Natural killer cell treated with Interleukin-12 subunit alpha and Interleukin-12 subunit beta and Interleukin-15 and Interleukin-18, amount 100 ng/mL, for 72 hours (primary cell): ENCODE measurements at places on chromosomes 11 and 22. TPM values are rescaled to one million over a fixed set of nuclear protein-coding genes. Genes with fewer than 3 reads are reported as not detected.

DNA sequence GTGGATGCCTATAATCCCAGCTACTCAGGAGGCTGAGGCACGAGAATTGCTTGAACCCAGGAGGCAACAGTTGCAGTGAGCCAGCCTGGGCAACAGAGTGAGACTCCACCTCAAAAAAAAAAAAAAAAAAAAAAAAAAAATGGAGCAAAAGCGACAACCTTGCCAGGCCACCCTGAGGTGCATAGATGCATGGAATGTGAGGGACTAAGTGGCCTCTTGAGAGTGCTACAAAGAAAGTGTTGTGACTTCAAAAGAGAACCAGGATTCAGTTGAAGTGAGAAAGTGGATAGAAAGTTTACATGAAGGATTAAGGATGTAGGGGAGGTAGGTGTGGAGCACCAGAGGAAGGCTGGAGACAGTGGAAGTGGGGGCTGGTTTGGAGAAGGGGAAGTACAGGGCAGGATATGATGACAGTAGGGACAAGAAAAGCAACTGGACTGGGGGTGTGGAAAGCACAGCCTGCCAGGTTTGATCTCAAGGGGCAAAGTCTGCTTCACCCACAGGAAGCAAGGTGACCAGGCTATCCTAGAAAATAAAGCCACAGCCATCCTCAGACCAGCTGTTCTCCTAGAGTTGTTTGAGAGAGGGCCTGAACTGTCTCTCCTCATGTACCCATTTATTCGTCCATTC lies 36.0 kb upstream of the OLFML1 start:
- H3K27me3 ChIP-seq = no peaks in the 10 kb centered on the region
- no peaks in the 10 kb centered on the region for H3K36me3 ChIP-seq
- DNase-seq = no peak

DNA sequence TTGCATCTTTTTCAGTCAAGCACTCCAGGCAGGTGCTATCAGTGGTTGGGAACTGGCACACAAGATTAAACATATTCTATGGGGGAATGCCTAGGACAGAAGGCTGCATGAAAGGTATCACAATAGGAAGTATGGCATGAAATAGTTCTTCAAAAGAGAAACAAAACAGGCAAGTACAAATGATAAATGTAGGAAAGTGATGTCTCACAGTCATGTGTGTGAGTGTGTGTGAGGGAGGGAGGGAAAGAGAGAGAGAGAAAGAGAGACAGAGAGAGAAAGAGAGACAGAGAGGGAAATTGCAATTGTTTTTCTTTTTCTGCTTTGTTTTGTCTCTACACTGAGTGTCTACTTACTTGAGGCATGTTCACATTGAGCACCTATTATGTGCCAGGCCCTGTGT lies 456.3 kb downstream of the MIAT start:
- H3K4me1 ChIP-seq = peaks cover 10% of the 10 kb centered on the region
- no peak overlapping the region for H3K4me3 ChIP-seq
- H3K27ac ChIP-seq = peak overlapping the region; percentile 41
- no peaks in the 10 kb centered on the region for H3K36me3 ChIP-seq

DNA sequence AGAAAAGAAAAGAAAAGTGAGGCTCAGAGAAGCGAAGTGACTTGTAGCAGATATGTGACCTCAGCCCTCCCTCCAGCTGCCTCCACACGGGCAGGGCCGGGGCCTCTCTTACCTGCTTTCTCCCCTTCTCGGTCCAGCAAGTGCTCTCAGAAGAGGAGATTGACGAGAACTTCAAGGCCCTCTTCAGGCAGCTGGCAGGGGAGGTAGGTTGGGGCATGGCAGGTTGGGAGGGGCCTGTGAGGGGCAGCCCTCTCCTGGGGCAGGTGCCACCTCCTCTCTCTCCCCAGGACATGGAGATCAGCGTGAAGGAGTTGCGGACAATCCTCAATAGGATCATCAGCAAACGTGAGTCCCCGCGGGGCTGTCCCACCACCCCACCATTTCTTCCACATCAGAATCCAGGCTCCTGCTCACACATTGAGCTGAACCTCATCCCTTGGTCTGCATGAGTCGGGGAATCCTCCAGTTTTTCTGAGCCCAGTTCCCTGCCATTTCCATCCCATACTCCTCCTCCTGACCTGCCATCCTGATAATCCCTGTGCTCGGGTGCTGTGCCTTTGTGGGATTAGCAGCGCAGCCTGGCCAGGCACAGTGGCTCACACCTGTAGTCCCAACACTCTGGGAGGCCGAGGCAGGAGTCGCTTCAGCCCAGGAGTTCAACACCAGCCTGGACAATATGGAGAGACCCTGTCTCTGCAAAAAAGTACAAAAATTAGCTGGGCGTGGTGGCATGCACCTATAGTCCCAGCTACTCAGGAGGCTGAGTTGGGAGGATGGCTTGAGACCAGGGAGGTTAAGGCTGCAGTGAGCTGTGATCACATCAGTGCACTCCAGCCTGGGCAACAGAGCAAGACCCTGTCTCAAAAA lies 26.4 kb downstream of the CAPN1 start:
- H3K4me3 ChIP-seq = no peak overlapping the region
- DNase-seq = no peak
- H3K36me3 ChIP-seq = peaks cover 6% of the 10 kb centered on the region
- H3K27me3 ChIP-seq = no peaks in the 10 kb centered on the region

DNA sequence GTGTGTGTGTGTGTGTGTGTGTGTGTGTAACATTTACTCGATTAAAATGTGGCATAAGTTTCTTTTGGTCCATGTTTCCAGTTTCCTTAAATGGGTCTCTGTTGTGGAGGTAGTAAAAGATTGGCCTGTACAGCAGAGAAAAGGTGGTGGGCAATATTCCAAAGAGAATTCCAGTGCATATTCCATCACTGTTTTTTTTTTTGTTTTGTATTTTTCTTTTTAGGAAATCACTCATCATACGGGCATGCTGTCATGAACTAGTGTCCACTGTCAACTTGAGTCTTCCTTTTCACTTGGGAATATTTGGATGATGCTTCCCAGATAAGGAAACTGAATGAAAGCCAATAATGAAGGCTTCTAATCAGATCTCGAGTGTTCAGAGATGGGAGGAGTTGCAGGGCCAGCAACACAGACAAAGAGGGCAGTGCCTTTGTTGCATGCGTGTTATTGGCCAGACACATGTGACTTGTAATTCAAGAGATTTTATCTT lies 95.2 kb upstream of the PDGFD start:
- H3K36me3 ChIP-seq = no peaks in the 10 kb centered on the region
- peaks cover 20% of the 10 kb centered on the region for H3K27me3 ChIP-seq
- DNase-seq = no peak
- H3K4me3 ChIP-seq = no peak overlapping the region
- H3K4me1 ChIP-seq = no peaks in the 10 kb centered on the region
- H3K27ac ChIP-seq = no peak overlapping the region

DNA sequence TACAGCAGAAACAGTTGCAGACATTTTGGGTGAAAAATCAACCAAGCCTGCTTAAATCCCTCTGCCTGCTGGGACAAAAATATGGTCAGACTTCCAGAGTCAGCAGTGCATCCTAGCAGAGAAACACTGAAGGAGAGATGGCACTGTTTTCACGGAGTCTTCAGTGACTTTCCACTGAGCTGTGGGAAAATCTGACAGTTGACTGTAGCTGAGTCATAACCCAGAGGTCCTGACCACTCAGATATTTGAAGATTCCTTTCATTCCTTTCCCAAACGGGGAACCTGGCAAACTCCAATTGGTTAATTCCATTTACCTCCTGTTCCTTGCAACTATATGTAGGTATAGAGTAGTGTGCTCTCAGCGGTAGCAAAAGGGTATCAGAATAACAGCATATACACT lies 20.9 kb upstream of the UPB1 start:
- no peaks in the 10 kb centered on the region for H3K27me3 ChIP-seq
- no peak overlapping the region for H3K27ac ChIP-seq
- no peak overlapping the region for H3K4me3 ChIP-seq

The GLYATL2 gene
- total RNA-seq = not detected

- H3K27me3 ChIP-seq = no peaks in the 10 kb centered on the region
- no peaks in the 10 kb centered on the region for H3K4me1 ChIP-seq
- no peak overlapping the region for H3K4me3 ChIP-seq
- no peak for DNase-seq
- H3K36me3 ChIP-seq = no peaks in the 10 kb centered on the region
Measured at GRCh38 chr11:742156-742546, 5.1 kb upstream of the TALDO1 start.

DNA sequence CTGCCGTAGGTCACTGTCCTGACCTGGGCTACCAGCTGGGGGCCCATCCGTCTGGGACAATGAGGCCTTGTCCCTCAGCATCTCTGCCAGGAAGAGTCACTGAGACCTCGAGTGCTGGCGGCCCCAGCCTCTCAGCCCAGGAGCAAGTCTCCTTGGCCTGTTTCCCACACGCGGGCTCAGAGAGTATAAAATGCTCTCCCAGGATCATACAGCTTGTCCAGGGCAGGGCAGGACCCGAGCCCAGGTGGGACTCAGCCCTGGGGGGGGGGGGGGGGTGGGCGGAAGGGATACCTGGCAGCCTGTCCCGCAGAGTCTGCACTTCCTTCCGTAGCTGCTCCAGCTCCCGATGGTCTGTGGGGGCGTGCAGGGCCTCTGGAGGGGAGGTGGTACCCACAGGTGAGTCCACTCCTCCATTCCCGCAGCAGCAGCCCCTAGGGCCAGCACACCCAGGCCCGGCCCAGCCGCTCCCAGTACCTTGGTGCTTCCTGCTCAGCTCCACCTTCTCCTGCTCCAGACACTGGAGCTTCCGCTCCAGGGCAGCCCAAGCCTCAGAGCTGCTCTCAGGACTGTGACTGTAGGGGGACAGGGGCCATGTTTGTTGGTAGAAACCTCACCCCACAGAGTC lies 7.9 kb downstream of the CDC42BPG start:
- no peaks in the 10 kb centered on the region for H3K36me3 ChIP-seq
- no peaks in the 10 kb centered on the region for H3K27me3 ChIP-seq
- H3K27ac ChIP-seq = no peak overlapping the region
- H3K4me3 ChIP-seq = no peak overlapping the region

DNA sequence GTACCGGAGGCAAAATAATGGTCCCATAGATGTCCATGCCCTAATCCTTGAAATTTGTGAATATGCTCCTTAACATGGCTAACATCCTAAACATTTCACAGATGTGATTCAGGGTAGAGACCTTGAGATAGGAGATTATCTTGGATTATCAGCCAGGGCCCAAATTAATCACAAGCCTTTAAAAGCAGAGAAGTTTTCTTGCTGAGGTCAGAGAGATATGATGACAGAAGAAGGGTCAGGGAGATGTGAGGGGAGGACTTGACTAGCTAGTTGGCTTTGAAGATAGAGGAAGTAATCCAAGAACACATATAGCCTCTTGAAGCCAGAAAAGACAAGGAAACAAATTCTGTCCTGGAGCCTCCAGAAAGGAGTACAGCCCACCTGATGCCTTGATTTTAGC lies 19.1 kb upstream of the FDX1 start:
- H3K4me1 ChIP-seq = no peaks in the 10 kb centered on the region
- H3K36me3 ChIP-seq = no peaks in the 10 kb centered on the region
- no peak for DNase-seq
- no peak overlapping the region for H3K4me3 ChIP-seq
- peaks cover 4% of the 10 kb centered on the region for H3K27me3 ChIP-seq
- no peak overlapping the region for H3K27ac ChIP-seq

The NAV2 gene
- total RNA-seq = 0.31 TPM

The PANX3 gene
- total RNA-seq = not detected

GRCh38 chr22:45855961-45856360 lies 121.0 kb downstream of the WNT7B start:
- H3K36me3 ChIP-seq = peaks cover 12% of the 10 kb centered on the region
- no peak overlapping the region for H3K27ac ChIP-seq
- DNase-seq = no peak
- H3K27me3 ChIP-seq = no peaks in the 10 kb centered on the region

The APOBEC3B gene
- total RNA-seq = 12.4 TPM

- H3K4me1 ChIP-seq = peaks cover 3% of the 10 kb centered on the region
- no peaks in the 10 kb centered on the region for H3K36me3 ChIP-seq
- DNase-seq = no peak
- H3K27ac ChIP-seq = no peak overlapping the region
Measured at GRCh38 chr11:73423506-73423905, 47.3 kb downstream of the RELT start.

The SAA4 gene
- not detected for total RNA-seq

GRCh38 chr11:12232817-12233601 lies 122.6 kb downstream of the MICAL2 start:
- no peak for DNase-seq
- H3K36me3 ChIP-seq = no peaks in the 10 kb centered on the region
- peak overlapping the region; percentile 87 for H3K27ac ChIP-seq
- H3K4me3 ChIP-seq = no peak overlapping the region
- H3K4me1 ChIP-seq = peaks cover 40% of the 10 kb centered on the region

The GRAP2 gene
- total RNA-seq = 36.4 TPM

GRCh38 chr22:20551805-20552442 lies 44.5 kb downstream of the MED15 start:
- peak overlapping the region; percentile 92 for H3K4me3 ChIP-seq
- peaks cover 16% of the 10 kb centered on the region for H3K36me3 ChIP-seq

- H3K4me3 ChIP-seq = no peak overlapping the region
- H3K27me3 ChIP-seq = no peaks in the 10 kb centered on the region
Measured at GRCh38 chr11:69057801-69058200, 9.1 kb downstream of the TPCN2 start.

The FAM168A gene
- 17.2 TPM for total RNA-seq

GRCh38 chr11:62925745-62926679 lies 4.8 kb upstream of the CHRM1 start:
- H3K36me3 ChIP-seq = no peaks in the 10 kb centered on the region
- no peak for DNase-seq
- H3K4me3 ChIP-seq = no peak overlapping the region
- H3K27ac ChIP-seq = no peak overlapping the region
- peaks cover 53% of the 10 kb centered on the region for H3K27me3 ChIP-seq
- no peaks in the 10 kb centered on the region for H3K4me1 ChIP-seq

- no peak overlapping the region for H3K4me3 ChIP-seq
- H3K36me3 ChIP-seq = no peaks in the 10 kb centered on the region
- H3K27ac ChIP-seq = no peak overlapping the region
- no peak for DNase-seq
- no peaks in the 10 kb centered on the region for H3K4me1 ChIP-seq
- H3K27me3 ChIP-seq = peaks cover 22% of the 10 kb centered on the region
Measured at GRCh38 chr11:117440258-117440657, 112.6 kb downstream of the CEP164 start.

The KCTD21 gene
- total RNA-seq = 3.6 TPM

The FJX1 gene
- total RNA-seq = 0.55 TPM

The BTBD10 gene
- 25.8 TPM for total RNA-seq

DNA sequence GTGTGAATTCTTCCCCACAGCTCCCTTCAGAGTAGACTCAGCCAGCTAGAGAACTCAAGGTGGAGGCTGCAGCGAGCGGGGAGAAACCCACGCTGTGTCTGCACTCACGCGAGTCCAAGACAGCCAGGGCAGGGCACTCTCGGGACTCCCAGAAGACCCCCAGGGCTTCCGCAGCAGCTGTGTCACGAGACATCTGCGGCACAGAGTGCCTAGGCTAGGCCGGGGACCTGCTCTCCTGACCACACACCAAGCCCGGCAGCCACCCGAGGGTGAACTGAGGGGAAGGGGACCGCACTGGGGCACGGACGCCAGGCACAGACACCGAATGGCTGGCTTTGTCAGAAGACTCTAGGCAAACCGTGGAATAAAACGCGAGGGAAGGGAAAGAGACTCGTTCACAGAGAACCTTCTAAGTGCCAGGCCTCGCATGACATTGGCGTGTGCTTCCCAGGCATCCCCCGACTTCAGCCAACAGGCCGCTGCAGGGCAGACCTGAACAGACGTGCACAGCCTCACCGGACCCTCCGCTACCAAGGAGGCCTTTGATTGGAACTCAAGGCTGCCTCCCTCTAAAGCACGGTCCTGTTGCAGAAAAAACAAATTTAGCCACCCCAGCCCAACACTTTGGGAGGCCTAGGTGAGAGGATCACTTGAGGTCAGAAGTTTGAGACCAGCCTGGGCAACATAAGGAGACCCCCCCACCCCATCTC lies 18.2 kb upstream of the MOB2 start:
- no peaks in the 10 kb centered on the region for H3K36me3 ChIP-seq
- peaks cover 35% of the 10 kb centered on the region for H3K4me1 ChIP-seq
- no peak for DNase-seq
- H3K27me3 ChIP-seq = no peaks in the 10 kb centered on the region
- no peak overlapping the region for H3K27ac ChIP-seq

The DSCAML1 gene
- 0.08 TPM for total RNA-seq
